ENCODE measurements at places on chromosomes 11 and 22.

DNA sequence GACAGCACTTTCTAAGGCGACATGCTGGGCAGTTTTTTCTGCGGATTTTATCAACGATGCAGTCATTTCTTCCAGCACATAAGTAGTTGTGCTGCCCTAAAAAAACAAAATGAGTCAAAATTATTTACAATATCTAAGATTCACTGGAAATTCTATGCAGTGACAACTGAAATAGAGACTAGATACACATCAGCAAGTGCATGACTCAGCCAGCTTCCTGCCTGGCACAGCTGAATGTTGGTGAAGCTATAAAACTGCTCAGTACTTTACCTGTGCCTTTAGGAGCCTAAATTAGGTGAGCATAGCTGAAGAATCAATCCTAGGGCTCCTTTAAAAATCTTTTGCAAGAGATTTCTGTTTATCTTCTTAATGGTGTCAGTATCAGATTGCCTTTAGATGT lies 37.8 kb downstream of the PGR start:
- peak; percentile 35 for DNase-seq

DNA sequence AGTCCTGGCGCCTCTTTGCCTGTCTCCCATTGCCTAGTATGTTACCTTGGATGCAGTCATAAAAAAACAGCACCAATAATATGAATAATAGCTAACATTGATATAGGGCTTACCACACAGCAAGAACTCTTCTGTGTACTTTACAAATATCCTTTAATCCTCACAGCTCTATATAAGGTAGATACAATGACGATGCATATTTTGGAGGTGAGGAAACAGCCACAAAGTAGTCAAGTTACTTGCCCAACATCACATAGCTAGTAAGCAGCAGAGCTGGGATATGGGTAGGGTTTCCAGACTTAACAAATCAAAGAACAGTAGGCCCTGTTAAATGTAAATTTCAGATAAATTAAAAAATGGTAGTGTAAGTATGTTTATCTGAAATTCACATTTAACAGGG lies 128.8 kb downstream of the ST3GAL4 start:
- no peak for DNase-seq

DNA sequence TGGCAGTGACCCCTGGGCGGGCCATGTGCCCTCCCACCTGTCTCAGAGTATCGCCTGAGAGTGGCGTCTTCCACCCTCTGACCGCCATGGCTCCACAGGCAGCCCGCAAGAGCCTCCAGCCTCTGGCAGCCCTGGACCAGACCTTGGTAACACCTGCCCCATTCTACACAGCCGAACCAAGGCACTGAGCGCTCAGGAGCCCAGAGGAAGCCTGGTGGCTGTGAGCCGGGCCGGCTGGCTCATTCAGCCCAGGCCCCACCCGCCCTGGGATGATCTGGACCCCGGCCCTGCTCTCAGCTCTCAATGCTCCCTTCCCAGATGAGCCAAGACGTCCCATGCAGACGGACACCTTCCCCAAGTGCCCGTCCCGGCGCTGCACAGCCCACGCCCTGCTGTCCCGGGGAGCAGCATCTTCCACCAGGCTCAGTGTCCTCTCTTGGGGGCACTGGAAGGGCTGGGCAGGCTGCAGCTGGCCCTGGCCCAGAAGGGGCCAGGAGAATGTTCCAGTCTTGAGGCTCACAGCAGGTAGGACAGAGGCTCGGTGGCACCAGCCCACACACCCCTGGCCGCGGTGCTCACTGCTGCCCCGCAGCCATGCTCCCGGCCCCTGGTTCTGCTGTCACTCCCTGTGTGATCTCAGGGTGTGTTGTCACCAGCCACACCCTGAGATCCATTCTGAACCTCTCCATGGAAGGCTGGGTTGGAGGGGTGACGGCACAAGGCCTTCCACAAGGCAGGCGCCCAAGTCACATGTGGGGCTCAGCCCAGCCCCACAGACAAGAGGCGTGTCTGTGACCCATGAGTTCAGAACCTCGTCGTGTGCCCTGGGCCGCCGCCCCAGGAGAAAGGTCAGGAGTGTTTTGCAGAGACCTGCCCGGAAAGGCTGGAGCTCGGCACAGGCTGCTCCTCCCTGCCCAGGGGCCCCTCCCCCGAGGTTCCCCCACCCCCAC lies 24.2 kb upstream of the PPARA start:
- DNase-seq = no peak

DNA sequence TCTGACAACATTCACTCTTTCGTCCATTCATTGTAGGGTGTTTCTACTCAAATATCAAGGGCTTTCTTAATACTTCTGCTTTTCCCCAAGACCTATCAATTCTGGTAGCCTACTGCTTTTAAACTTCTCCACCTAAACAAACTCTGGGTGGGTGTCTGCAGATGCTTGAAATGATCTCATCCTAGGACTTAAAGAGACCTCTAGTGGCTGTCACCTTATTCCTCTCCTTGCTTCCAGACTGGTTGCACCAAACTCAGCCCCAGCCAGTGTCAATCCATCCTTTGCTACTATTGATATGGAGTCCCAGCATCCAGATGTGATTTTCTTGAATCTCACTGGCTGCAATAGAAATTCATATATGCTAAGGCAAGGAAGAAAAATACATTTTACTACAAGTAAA lies 274.7 kb downstream of the NXPE2 start:
- no peak for DNase-seq

DNA sequence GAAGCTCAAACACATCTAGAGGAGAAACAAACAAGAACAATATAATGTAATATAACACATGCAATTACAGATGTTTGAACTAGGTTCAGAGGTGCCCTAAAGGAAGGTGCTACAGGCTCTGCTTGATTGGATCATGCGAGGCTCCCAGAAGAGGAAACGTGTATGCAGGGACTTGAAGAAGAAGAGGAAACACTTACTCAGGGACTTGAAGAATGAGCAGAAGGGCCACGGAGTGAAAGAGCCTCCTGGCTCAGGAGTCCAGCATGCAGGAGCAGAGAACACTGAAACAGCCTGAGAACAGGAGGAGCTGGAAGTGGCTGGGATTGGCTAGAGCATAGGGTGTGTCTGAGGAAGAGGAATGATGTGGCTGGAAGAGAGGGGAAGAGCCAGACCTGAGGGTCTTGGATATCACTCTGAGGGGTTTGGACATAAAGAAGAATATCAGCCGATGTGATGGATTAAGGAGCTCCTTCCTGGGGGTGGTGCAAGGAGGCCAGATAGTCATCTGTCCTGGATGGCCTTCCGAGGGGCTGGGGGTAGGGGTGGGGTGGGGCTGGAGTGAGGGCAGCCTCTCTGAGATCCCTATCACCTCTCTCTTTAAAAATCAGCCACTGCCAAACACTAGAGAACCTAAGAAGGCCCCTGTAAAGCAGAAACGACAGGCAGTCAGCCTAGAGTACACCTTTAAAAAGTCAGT lies 16.8 kb downstream of the FZD4 start:
- DNase-seq = no peak

- peak; percentile 81 for DNase-seq
Measured at GRCh38 chr11:130636722-130637464, 188.4 kb downstream of the ADAMTS15 start.

DNA sequence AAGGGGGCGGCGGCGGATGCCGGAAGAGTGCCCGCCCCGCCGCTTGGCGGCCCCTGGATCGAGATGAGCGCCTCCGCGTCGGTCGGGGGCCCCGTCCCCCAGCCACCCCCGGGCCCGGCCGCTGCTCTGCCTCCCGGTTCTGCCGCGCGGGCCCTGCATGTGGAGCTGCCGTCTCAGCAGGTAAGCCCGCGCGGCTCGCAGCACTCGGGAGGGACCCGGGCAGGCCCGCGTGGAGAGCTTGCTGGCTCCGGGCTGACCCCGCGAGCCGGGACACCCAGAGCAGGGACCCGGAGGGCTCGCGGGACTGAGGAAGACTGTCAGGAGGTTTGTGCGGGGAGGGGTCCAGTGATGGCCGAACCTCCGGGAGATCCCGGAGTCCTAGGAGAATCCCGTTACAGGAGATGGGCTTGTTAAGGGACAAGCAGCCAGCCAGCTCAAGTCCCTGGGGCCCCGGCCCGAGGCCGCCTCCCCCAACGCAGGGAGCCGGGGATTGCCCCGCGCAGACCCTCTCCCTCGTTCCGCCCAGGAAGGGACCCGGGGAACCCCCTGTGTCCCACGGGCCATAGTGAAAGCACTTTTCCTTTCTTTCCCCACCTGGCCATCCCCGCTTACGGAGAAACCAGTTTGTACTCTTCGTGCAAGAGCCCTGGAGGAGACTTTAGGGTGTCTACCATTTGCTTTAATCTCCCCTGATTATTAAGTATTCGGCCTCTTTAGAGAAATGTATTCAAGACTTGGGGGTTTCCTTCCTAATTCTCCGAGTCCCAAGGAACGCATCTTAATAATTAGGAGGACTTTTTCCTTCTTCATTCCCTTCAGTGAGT lies 547 bp downstream of the UVRAG start:
- DNase-seq = peak; percentile 33

DNA sequence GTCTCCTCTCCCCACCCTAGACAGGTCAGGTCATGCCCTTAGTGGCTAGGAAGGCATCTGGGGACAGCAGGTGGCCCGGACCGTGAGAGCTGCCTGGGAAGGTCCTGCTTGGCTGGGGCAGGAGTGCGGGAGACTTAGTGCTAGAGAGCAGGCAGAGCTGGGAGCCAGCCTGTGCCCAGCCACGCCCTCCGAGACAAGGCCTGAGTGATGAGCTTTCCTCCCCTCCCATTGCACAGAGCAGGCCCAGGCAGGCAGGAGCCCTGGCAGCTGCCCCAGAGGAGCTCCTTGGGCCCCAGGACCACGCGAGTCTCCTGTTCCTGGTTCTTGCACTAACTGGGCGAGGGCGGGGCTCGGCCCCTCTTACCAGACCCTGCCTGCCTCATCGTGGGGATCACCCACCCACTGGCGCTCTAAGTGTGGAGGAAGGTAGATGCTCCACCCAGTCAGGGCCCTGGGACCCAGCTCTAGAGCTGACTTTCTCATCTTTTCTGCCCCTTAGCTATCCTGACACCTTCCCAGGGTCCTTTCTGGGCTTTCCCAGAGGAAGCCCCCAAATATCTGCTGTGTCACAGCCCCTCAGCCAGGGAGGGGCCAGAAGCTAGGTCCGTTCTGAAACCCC lies 44.9 kb downstream of the MACROD1 start:
- no peak for DNase-seq

DNA sequence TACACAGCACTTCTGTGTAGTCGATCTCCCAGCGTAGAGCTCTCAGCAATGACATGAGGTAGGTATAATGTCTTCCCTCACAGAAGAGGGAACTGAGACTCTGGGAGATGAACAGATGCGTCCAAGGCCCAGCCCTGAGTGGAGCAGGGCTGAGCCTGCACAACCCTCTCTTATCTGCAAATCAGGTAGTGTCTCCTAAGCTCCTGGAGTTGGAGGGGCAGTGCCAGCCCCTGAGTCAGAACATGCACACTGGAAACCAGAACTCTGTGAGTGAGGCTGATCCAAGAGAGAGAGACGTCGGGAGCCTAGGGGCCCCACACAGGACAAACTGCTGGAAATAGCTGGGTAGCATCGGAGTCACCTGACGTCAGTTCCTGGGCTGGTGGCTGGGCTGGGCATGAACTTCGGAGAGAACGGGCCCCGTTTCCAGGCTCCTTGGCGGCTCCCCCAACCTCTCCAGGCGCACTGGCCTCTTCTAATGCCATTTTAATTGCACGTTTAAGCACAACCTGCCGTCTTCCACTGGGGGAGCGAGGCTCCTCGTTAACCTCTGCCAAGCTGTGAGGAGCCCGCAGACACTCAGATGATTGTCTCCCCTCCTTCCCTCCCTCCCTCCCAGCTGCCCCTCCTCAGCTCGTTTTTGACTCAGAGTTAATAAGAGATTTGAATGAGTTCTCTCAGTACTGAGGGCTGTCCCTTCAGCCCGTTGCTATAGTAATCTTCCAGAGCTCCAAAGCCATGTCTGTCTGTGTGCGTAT lies 191.2 kb upstream of the TBCEL start:
- no peak for DNase-seq

DNA sequence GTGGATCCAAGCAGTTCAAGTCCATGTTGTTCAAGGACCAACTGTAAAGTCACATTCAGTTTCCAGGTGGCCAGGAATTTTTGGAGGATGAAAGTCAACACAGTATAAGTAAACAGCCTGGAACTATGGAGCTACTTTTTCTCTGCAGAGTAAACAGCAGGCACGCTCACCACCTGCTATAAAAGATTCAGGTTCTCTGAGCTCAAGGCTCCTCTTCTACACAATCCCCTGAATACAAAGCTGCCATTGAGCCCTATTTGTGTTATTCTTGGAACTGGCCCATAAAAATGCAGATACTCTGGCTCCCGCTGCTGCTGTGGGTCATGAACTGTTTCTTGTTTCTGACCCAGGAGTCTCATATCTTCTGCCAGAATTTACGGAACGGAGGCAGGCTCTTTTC lies 56.9 kb upstream of the PRR5 start:
- no peak for DNase-seq

GRCh38 chr22:30327864-30328345 lies 1.2 kb upstream of the TBC1D10A start:
- DNase-seq = no peak

DNA sequence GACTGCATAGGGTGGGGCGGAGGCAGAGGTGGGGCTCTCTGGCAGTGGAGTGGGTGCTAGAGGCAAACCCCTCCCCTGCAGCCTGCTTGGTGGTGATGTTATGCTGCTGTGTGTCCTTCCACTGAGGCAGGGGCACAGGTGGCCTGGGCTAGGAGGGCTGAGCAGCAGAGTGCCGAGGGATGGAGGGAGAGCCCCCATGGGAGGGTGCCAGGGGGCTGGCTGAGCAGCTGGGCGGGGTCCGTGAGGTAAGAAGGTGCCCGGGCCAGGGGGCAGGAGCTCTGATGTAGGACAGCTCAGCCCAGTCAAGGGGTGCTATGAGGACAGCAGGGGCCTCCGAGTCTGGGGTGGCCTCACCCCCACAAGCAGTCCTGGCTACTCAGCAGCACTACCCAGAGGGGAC lies 4.2 kb downstream of the CLDN5 start:
- DNase-seq = no peak

DNA sequence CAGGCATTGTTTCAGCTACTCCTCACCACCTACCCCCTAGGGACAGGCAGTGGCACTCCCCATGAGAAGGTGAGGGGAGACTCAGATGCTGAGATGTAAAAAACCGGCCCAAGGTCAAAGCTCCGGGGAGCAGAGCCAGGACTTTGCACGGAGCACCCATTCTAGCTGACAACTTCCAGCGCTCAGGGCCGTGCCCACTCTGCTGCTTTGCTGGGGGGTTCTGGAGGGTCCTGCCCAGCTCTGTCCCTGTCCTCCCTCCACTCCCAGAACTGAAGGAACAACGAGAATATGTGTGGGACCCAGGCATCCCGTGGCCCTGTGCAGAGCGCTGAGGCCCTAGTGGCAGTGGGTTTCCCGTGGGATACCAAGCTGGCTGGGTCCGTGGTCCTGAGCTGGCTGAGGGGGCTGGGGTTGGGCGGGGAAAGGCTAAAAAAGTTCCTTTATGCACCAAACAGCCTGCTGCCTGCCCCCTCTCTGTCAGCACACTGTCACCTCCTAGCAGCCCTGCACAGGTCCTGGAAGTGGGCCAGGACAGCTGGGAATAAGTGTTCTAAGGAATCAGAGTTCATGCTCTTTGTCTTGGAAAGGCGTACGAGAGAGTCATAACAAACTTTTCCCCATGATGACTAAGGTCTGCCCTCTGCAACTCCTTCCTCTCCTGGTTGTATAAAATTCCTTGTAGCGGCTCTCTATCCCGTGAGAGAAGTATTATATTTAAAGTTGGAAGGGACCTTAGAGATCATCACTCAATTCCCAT lies 1.9 kb downstream of the MS4A10 start:
- no peak for DNase-seq

All from activated CD4-positive, alpha-beta T cell treated with anti-CD3 and anti-CD28 coated beads, Interleukin-2, amount 50 U/mL, for 16 hours (primary cell).